ENCODE measurements at places on chromosomes 5 and 9.

- no peak for DNase-seq
These were observed 58.6 kb upstream of the RANBP3L start for GRCh38 chr5:36360307-36360706.

GRCh38 chr9:104608336-104608735 lies 2.9 kb upstream of the OR13C2 start:
- no peak for DNase-seq

GRCh38 chr9:73137286-73137899 lies 14.3 kb upstream of the ANXA1 start:
- no peak for DNase-seq

GRCh38 chr5:154287136-154287535 lies 96.6 kb downstream of the GALNT10 start:
- no peak for DNase-seq

DNA sequence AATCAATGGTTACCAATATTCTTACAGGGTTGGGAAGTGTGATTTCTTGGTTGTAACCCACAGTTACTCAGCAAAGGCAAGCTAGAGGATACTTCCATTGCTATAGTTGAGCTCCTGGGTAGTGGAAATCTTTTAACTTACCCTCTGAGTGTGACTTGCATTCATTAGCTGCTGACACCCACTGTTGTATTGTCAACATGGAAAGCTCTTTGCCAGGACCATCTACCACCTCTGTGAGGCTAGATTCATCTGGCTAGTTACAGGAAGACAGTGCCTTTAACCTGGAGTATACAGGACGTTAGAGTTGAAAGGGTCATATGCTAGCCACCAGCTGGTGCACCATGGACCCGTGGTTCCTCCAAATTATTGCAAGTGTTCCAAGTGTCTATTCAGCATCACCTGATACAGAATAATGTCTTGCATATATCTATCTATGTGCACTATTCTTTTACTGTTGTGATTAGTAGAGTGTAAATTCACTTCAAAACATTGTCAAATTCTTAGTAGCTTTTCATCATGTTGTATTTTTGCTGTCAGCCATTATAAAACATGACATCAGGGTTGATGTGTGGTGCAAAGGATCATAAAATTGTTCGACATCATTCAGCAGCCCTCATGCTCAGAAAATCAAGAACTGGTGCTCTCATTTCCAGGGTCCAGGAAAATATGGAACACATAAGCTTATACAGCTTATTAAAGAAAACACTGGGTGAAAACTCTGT lies 239.0 kb downstream of the PJA2 start:
- no peak for DNase-seq

GRCh38 chr5:83000428-83000827 lies 76.8 kb downstream of the TMEM167A start:
- DNase-seq = no peak

GRCh38 chr9:86301686-86302085 lies 19.3 kb upstream of the ISCA1 start:
- no peak for DNase-seq

GRCh38 chr9:4422495-4422894 lies 67.8 kb upstream of the SLC1A1 start:
- DNase-seq = no peak

DNA sequence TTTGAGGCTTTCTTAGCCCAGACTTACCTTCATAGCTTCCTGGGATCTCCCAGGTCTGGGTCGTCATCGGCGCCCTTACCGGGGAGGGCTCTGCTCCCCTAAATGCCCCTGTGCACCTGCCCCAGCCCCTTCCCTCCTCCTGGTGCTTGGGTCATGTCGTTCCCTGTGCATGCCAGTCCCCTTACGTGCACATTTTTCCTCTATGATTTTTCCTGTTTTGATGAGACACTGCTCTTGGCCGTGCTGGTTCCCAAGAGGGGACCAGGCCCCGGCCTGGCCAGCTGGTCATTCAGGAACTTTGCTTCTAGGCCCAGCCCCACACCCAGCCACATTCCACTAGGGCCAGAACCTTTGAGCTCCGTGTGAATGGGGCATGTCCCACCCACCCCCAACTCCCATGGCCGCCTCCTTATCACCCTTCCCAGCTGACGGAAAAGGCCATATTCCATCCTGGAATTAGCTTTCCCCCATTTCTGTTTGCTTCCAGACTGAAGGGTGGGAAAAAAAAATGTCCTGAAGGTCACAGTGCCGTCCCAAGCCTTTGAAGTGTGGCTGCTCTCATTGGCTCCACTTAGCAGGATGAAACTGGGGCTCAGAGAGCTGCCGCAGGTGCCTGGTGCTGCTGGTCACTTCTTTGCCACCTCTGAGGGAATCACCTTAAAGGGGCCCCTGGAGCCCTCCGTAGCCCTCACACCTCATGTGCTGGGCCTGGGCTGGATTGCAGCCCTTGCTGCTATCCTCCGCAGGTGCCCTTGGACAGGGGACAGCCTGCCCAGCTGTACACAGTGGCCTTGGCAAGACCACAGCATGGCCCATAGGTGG lies 25.1 kb downstream of the ERGIC1 start:
- DNase-seq = no peak

DNA sequence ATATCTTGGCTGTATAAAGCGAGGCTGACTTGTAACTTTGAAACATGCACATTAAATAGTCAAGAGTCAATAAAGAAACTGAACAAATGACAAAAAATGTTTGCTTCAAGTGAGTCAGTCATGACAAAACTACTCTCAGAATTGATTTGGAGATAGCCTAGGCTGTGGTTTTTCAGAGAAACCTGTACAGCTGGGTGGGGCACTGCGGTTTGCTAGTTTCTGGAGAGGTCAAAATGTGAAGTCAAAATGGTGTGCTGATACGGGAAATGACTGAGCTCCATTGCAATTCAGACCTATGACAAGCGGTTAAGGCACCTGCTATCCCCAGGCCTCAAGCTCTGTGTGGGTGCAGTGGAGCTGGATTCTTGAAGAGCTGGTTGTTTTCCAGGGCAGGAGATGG lies 10.3 kb upstream of the CD180 start:
- peak; percentile 53 for DNase-seq

DNA sequence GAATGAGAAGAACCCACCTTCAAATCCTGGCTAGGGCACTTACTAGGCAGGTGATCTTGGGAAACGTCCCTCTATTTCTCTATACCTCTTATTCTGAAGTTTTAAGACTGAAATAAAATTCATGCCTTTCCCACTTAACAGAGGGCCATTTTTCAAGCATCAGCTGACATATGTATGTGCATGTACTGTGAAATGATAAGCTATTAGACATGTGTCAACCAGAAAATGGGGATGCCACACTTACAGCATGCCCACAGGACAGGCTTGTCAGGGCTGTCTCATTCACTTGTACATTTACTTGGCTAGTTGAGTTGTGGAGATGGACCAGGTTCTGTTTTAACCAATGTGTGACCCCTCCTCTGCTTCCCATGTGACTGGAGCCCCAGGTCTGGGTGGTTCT lies 78.5 kb downstream of the C9orf152 start:
- no peak for DNase-seq

GRCh38 chr9:87593359-87593980 lies 95.8 kb downstream of the DAPK1 start:
- DNase-seq = no peak

GRCh38 chr9:136983656-136984314 lies 992 bp downstream of the LCNL1 start:
- DNase-seq = no peak

GRCh38 chr9:116497095-116497890 lies 189.8 kb upstream of the TRIM32 start:
- no peak for DNase-seq

GRCh38 chr9:76101491-76101890 lies 211.0 kb downstream of the PCSK5 start:
- no peak for DNase-seq

DNA sequence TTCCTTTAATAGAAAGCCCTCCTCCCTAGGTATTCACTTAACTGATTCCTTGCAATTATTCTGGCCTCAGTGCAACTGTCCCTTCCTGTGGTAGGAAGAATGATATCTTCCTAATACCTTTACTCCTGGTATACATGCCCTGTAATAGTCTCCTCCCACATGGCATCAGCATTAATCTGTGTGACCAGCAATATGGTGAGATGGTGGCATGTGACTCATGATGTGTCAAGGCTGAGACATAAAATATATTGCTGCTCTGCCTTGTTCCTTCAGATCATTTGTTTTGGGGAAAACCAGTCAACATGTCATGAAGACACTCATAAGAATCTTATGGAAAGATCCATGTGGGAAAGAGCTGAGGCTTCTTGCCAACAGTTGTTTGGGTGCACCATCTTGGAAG lies 149.1 kb upstream of the TRPM3 start:
- DNase-seq = no peak

DNA sequence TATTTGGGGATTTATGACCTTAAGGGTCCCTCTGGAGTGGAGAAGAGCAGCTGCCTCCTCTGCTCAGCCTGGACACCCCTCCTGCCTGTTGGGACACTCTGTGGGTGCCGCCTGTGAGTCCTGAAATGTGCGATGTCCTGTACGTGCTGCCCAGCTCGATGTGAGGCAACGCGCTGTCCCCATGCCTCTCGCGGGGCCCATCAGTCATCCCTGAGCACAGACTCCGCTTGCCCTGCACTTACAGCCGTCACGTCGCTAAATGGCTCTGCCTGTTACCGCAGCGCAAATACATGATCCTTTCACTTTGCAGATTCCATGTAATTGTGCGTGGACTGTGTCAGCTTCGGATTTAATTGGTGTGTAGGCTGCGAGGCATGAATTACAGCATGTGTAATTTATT lies 27.1 kb downstream of the IRX4 start:
- DNase-seq = no peak

- DNase-seq = no peak
These were observed 97.2 kb downstream of the SH3TC2 start for GRCh38 chr5:148965511-148966265.

- no peak for DNase-seq
These were observed 33.7 kb upstream of the FCN1 start for GRCh38 chr9:134951461-134951860.

GRCh38 chr5:77211691-77212047 lies 1.2 kb downstream of the PDE8B start:
- no peak for DNase-seq

GRCh38 chr5:113276001-113276400 lies 158.8 kb downstream of the TSSK1B start:
- DNase-seq = no peak

DNA sequence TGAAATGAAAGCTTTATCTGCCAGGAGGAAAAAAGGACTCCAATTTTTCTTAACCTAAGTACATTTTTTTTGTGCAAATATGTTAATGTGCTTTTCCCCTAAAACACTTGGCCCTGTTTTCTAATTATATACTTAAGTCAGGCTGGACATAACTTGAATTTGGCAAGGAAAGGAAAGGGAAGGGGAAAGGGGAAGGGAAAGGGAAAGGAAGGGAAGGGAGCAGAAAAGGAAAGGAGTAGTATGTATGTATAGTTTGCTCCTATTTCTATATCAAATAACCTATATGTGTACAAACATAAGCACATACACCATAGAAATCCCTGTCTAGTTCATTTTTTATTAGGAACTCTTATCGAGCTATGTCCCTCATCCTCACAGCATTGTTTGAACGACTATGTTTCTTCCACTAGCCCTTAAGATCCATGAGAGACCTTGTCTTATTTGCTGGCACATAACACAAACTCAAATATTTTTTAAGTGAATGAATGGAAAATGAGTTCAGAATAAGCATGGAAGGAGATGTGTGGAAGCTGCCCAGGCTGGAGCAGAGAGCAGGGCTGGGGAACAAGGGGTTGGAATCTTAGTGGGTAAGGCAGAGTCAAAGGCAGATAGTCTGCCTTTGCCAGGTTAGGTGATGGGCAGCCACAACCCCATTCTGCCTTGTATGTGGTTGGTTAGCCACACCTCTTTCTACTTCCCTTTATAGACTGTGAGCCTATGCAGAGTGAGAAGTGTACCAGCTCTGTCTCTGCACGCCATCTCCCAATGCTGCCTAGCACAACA lies 70.0 kb downstream of the KLHL3 start:
- DNase-seq = no peak

GRCh38 chr5:5416733-5417132 lies 5.7 kb upstream of the ICE1 start:
- no peak for DNase-seq

GRCh38 chr5:54385994-54386393 lies 69.5 kb upstream of the HSPB3 start:
- DNase-seq = no peak

GRCh38 chr5:38029397-38030065 lies 189.7 kb upstream of the GDNF start:
- DNase-seq = no peak

GRCh38 chr5:116032094-116032517 lies at the start of gene ARL14EPL:
TSS of gene ARL14EPL (plus strand) at chr5:116032472. CDS start at chr5:116051466, 18,994 bp downstream.
- DNase-seq = no peak

- no peak for DNase-seq
These were observed 125.7 kb downstream of the SEMA6A start for GRCh38 chr5:116448870-116449427.

GRCh38 chr5:65034813-65035209 lies 266.1 kb downstream of the CWC27 start:
- no peak for DNase-seq

- DNase-seq = no peak
These were observed 22.6 kb upstream of the CSF1R start for GRCh38 chr5:150108711-150109514.

- DNase-seq = no peak
These were observed 127.8 kb upstream of the FBN2 start for GRCh38 chr5:128665747-128666355.

GRCh38 chr5:138760448-138761110 lies 7.4 kb downstream of the CTNNA1 start:
- DNase-seq = no peak
